AG10803 (cell line): ENCODE measurements at places on chromosomes 7 and 10.

GRCh38 chr10:69278446-69278963, at the start of gene HK1:
TSS of gene HK1 (plus strand) at chr10:69278496.
- DNase-seq: peak; percentile 14

GRCh38 chr10:43336641-43337318, 34.7 kb upstream of the FXYD4 start:
- DNase-seq: no peak

- peak; percentile 9 for DNase-seq
These were observed 57.4 kb downstream of the MKLN1 start for GRCh38 chr7:131385039-131385605.

DNA sequence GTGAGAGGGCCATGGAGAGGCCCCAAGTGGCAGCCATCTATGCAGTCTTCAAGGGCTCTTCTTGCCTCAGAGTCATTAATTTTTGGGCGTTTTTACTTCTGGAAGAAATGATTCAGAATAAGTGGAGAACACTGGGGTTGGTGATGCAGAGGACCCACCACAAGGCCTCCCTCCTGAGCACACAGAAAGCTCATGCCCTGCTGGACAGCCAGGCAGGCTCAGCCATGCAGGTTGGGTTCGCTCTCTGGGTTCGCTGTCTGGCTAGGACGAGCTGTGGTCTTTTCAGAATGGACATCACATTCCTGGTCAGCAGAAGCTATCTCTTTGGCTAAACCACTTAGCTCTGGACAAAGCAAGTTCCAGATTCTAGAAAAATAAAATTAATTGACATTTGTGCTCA, 480.8 kb downstream of the RPS24 start:
- DNase-seq: no peak

- no peak for DNase-seq
These were observed 2.4 kb upstream of the MTPN start for GRCh38 chr7:135979471-135980011.
